ENCODE measurements at places on chromosomes 7 and 10.
A peak's percentile ranks its signal among the peaks of the same experiment; 100 is the strongest.

DNA sequence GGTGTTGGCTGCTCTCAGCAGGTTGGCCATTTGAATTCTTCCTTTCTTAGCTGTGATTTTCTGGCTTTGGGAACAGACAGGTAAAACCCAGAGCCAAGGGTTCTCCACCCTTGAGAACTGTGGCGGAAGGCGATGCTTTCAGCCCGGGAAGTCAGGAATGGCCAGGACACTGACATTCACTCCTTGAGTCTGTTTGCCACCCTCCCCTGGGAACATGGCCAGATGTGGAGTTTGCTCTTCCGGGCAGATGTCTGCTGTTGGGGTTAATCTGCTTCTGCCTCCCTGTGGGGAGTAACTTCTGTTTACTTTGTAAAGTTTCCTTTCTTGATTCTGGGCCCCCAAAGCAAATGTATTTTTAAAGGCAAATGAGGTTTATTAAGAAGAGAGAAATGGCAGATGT is 17.7 kb downstream of the GATA3 start:
- DNase-seq = no peak

- DNase-seq = no peak
Measured at GRCh38 chr7:142733271-142733670, 16.0 kb upstream of the PRSS1 start.

DNA sequence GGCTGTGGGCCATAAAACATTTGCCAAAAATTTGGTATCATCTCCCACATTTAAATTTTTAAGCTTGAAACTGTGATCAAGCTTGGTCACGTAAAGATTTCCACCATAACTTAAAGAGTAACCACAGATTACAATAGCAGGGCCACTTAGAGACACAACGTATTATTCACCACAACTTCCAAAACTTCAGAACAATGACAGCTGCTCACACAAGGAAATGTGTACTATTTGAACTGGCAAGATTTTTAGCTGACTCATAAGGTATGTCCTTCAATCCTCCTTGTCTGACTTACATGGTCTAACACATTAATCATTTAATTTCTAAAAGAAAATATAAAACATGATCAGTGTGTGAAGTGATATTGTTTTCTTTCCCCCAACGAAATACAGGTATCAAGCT is 234.5 kb downstream of the PARD3 start:
- no peak for DNase-seq

- DNase-seq = no peak
Measured at GRCh38 chr10:125116652-125117310, 43.6 kb downstream of the CTBP2 start.

DNA sequence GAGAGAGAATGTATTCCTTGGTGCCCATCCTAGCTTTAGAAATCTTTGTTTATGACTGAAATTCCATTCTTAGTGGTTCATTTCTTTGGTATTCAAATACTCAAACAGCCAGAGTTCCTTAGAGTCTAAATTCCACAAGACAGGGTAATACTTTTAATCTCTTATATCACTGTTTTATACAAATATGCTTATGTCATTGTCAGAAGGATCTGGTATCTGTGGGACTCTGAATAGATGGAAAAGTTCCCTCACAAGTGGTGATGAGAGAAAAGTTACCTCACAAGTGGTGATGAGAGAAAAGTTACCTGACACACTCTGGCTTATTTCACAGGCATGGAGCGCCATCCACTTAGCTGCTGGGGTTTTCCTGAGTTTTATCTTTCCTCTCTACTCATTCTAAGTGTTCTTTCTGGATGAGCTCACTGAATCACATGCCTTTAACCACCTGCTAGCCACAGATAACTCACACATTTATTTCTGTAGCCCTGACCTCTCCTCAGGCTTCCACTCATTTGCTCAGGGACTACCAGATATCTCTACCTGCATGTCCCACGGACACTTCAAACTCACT is 784.0 kb downstream of the SUGCT start:
- DNase-seq = no peak

GRCh38 chr7:132934017-132934416 is 147.9 kb downstream of the CHCHD3 start:
- no peak for DNase-seq

DNA sequence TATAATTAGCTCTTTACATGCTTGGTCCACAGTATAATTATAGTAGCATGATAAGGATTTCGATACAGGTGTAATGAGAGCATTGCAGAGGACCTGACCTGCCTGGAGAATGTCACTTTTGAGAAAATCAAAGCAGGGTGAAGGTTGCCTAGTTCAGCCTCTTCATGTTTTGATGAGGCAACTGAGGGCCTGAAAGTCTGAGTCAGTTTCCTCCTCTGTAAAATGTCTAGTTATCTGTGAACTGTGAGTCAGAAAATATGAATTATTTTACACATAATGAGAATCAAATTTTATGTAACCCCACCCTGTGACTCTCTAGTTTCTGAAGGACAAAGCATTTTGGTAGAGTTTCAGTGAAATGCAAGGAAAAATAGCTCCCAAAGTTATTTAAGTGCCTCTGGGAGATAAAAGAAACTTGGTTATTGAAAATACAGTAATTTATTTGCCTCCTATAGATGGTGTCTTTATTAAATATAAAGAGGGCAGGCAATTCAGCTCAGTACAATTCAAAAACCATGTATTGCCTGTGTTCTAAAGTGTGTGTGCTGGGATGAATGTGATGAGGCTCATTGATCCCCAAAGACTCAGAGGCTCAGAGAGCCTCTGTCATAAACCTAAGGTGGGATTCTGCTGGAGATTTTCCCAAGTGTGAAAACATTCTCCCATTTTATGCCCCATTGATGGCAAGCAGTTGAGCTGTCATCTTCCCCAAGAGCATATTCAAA is 37.3 kb upstream of the SAMD9L start:
- no peak for DNase-seq

DNA sequence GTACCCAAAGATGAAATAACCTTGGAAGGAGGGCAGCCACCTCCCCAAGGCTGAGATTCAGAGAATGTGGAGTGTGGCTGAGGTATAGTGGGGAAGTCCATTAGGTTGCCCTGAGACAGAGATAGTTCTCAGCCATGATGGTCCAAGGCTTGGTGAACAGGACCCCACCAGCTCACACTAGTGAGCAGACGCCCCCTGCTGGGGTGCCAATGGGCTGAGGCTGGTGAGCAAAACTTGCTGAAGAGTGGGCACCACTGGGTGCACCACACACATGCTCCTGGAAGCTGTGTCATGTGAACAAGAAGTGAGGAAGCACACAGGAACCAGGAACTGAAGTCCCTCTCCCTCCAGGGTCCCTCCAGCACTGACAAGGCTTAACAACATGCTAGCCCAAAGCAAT is 8.9 kb downstream of the FBXL13 start:
- peak; percentile 12 for DNase-seq

- no peak for DNase-seq
Measured at GRCh38 chr7:97002555-97003261, 2.6 kb upstream of the DLX6 start.

- DNase-seq = no peak
Measured at GRCh38 chr7:35401217-35401879, 147.4 kb upstream of the TBX20 start.

- no peak for DNase-seq
Measured at GRCh38 chr7:139089118-139089517, 20.4 kb downstream of the ZC3HAV1 start.

GRCh38 chr10:33547976-33548375 is 213.5 kb upstream of the NRP1 start:
- DNase-seq = no peak

DNA sequence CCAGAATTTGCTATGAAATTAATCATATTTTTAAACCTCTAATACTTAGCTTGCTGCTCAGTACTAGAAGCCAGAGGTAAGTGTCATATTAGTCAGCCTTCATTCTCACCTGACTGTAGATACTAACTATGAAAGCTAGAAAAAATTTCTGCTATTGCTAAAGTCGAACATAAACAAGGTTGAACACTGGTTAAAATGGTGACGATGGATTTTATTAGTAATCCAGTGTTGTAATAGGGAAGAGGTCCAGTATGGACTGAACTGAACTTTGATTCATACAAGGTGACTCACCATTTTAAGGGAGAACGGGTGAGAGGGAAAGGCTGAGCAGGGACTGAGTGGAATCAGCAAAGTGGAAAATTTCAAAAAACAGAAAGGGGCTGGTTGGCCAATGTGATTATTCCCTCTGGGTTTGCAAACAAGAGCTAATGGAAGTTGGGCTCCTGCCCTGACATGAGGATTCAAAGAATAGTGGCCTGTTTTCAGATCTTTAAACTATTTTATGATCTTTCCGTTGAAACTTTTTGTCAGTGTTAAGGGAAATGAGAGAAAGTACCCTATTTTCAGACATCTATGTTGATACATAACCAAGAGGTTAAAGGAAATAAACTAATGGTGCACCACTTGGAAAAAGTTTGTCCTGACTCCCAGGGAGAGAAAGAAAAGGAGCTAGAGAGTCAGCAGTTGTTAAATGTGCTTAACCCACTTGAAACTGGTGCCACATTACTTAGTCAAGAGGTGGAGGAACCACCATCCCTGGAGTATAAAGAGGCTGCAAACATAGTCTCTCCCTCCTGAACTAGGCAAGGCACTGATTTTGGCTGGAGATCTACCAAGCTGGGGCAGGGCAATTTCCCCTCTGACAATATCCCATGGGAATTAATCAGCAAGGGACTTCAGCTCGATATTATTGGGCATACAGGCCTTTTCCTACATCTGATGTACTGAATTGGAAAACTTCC is 15.3 kb upstream of the AKR1C1 start:
- no peak for DNase-seq

DNA sequence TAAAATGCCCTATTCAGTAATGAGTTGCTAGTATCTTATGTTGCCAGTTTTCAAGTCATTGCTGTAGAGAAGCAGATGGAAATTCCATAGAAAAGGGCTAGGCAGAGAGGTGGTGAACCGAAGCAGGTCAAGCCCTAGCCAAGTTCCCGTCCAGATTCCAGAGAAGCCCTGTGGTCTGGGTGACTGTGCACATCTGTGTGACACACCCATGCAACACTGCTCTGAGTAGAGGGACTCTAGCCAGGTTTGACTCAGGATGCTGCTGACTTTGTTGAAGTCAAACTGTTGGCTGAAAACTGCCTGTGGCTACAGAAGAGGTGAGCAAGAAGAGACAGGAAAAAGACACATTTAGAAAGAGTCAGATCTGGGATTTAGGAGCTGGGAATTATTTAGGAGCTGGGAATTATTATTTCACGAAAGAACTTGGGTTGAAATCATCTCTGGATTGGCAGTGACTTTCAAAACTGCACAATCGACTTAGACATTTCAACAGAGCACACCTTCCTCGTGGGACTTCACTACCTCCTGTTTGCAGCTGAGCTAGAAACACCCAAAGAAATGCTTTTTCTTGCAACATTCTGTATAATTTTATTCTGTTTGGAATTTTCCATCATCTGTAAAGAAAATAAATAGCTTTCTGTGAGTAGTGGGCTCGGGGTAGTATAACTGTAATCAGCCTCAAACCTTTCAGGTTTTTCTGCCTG is 149.1 kb upstream of the PRKCQ start:
- no peak for DNase-seq

DNA sequence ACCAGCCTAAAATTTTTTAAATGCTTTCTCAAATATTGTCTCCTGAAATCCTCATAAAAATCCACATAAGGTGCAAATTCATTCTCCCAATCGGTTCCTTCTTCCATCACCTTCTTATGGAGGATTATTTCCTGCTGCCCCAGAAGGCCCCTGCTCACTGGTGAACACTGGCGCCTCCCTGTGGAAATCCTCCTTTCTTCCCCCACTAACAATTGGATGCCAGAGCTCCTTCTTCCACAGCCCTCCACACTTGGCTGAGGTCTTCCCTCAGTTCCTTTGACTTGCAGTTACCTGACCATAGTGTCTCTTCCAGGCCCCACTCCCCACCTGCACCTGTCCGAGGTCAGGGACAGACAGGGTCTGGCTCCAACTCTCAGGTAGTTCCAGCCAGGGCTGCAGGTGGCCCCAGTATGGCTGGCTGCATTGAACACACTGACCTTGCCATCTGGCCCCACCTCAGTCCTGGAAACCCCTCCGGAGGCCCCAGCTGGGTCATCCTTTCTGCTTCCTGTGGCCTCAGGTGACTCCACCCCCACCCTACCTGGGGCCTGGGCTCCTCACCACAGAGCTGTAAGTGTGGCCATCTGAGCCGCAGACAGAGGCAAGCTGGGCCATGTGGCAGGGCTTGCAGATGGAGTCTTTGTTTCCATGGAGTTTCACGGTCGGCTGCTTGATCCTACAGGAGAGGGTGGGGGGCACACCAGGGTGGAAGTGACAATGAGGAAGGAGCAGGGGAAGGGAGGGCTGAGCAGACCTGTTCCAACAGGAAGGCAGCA is 18.4 kb downstream of the SPOCK2 start:
- no peak for DNase-seq

DNA sequence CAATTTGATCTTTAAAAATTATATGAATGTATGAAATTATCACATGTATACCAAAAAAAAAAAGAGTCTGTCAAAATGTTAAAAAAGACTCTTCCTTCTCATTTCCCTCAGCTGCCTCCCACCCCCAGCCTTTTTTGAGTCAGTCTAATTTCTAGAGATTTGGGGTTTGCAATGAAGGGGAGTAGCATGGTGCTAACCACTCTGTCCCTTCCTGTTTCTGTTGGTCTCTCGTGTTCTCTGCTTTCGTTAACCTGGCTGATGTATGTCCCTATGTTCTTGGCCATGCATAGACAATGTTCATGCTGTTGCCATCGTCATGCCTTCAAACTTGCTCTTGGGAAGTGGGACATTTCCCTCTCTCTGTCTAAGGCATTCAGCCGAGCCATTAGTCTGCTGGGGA is 474.1 kb downstream of the LRMDA start:
- no peak for DNase-seq

- DNase-seq = no peak
Measured at GRCh38 chr7:130369831-130370550, 10.3 kb upstream of the CPA1 start.

GRCh38 chr7:41125343-41125742 is 577.5 kb downstream of the INHBA start:
- no peak for DNase-seq

GRCh38 chr10:71124921-71125748 is 87.2 kb upstream of the UNC5B start:
- no peak for DNase-seq

GRCh38 chr10:126955396-126955795 is 50.2 kb downstream of the DOCK1 start:
- DNase-seq = no peak

DNA sequence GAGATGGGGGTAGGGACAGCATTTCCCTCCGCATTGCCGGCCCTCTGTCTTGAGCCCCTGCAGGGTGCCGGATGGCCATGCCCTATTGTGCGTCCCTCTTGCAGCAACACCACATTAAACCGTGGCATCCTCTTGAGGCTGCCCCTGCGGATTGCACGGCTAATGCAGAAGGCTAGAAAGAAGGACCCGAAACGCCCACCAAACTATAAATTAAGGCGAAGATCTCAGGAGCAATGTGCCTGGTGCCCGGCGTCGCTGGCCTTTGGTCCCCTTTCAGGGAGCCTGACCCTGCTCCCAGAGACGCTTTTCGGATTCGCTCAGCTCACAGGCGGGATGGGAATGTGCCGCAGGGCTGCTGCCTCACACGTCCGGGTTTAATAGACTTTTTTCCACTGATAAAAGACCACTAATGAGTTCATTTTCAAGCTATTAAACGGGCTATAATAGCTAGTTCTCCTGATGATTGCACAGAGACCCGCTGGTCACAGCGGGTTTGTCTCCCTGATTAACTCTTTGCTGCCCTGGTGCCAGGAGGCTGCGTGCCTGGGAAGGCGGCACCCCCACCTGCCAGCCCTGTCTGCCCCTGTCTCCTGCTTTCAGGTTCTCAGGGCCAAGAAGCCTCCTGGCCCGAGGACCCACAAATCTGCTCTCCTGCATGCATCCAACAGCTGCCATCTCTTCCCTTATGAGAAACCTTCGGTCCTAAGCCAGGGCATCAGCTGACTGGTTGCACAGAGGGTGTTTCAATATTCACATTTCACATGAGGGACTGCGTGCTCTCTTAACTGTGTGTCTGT is 128.3 kb downstream of the ADARB2 start:
- no peak for DNase-seq

GRCh38 chr7:140358412-140359051 is 39.8 kb downstream of the SLC37A3 start:
- no peak for DNase-seq

Data from stimulated activated CD8-positive, alpha-beta memory T cell treated with anti-CD3 and anti-CD28 coated beads, Interleukin-4, amount 100 ng/mL, for 24 hours (primary cell).